ENCODE measurements at places on chromosomes 7 and 10.

GRCh38 chr10:101646364-101646763 is 48.6 kb downstream of the FBXW4 start:
- DNase-seq, result no peak

GRCh38 chr10:116408719-116409118 is 18.9 kb upstream of the PNLIPRP3 start:
- no peak for DNase-seq

GRCh38 chr10:100340948-100341847 is 5.8 kb upstream of the SCD start:
- DNase-seq, result no peak

DNA sequence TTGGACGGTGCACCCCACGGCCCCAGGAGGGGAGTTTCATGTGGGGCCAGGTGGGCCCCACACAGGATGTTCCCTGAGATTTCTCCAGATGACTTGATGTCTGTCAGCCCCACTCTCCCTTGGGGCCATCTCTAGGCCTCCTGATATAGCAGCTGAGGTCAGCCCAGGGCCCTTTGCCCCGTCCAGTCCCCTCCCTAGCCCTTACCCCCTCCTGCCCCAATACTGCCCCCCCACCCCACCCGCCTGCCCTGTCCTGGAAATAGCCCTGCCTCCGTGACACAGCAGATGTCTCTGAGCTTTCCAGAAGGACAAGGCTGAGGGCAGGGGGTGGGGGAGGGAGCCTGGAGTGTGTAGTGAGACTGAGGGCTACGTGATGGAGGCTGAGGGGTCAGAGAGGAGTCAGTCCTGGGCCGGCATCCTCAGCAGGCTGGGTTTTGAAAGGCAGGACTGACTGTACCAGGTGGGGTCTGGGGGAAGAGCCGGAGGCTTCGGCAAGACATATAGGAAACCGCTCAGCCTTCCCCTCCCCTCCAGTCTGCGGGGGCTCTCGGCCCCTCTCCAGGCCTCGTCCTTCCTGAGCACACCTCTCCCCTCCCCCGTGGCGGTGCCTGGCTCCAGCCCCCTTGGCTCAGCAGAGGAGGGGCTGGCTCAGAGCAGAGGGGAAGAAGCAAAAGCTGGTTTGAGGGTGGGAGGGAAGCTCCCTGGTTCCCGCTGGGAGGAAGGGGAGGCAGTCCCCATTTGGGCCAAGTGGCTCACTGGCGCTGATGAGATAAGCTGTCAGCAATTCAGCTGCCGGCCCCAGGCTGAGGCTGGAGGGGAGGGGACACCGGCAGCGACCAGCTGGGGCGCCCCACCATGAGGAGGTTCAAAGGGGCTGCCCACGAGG is 2.0 kb downstream of the FLNC start:
- DNase-seq, result no peak

DNA sequence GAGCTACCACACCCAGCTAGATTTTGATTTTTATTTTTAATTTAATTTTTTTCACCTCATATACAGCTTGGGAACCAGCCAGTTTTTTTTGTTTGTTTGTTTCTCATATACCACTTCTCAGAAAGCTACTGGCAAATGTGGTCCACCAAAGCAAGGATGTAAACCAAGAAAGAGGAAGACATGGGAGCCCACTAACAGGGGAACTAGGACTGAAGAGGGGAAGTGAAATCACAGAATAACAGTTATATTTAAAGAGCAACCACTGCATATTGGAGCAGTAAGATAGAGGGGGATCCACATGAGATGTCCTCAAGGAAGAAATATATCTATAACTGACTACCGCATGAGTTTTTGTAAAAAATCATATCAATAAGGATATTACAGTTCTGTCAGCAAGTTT is 10.5 kb downstream of the CPVL start:
- no peak for DNase-seq

DNA sequence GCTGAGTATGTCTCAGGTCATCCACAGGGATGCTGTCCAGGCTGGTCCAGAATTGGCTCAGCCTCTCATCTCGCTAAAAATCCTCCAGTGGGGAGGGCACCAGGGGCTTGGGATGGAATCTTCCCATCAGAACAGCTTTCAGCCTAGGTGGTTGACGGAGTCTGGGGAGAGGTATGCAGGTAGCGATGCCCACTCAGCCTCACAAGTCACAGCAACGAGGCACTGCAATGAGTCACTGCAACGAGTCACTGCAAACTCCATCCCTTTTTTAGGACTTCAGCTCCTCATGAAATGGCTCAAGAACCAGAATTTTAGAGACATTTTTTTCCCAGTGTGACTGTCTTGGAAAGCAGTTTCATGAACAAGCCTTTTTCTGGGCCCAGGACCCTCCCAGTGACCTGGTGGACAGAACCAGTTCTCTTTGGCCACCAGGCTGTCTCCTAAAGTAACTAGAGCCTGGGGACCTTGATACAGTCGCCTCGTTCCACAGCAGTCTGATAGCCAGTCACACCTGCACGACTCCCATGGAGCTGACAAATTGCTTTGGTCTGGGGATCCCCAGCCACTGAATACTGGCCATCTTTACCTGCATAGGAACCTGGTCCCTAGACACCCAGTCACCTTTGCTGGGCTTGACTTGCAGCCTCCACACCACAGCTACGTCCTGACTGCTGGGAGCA is 41.3 kb upstream of the PPP2R2D start:
- DNase-seq, result no peak

DNA sequence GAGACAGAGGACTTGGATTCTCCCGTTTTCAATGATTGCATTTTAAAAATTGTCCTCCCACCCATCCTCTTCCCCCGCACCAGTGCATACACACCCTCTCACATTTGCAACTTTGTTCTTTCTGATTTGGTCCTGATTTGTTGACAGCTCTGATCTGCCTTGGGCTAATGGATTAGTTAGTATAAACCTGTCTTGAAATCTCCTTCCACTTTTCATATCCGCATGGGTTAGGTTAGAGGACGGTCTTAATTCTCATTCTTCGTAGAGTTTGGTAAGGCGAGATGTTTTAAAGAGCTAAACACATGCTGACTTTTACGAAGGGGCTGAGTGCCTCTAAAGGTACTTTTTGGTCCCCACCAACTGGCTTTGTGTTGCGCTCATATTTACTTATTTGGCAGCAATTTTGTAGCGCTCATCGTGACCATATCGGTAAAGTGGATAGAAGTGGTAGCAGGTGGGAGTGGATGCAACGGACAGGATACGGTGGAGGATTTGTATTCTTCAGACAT is 1.1 kb downstream of the AHR start:
- DNase-seq, result no peak

GRCh38 chr7:117630501-117630900 is 150.7 kb downstream of the CFTR start:
- DNase-seq, result no peak

- DNase-seq, result no peak
Observed at GRCh38 chr7:73544678-73545077, 12.8 kb downstream of the BCL7B start.

DNA sequence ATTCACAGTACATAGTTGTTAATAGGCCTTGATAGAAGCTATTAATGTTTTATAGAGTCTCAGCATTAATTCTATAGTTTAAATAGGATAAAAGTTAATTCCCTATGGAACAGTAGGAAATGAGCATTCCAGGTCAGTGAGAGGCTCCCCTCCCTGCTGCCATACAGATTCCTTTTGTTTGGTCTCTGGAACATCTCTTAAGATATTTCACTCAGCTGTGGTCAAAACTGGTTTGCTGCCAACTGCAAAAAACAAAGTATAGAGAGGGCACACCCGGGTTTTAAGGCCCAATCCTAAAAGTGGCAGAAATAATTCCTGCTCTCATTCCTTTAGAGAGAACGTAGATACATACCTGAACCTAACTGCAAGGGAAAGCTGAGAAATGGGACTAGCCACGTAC is 51.3 kb downstream of the MDFIC start:
- no peak for DNase-seq

GRCh38 chr10:121851786-121852185 is 76.0 kb downstream of the ATE1 start:
- no peak for DNase-seq

DNA sequence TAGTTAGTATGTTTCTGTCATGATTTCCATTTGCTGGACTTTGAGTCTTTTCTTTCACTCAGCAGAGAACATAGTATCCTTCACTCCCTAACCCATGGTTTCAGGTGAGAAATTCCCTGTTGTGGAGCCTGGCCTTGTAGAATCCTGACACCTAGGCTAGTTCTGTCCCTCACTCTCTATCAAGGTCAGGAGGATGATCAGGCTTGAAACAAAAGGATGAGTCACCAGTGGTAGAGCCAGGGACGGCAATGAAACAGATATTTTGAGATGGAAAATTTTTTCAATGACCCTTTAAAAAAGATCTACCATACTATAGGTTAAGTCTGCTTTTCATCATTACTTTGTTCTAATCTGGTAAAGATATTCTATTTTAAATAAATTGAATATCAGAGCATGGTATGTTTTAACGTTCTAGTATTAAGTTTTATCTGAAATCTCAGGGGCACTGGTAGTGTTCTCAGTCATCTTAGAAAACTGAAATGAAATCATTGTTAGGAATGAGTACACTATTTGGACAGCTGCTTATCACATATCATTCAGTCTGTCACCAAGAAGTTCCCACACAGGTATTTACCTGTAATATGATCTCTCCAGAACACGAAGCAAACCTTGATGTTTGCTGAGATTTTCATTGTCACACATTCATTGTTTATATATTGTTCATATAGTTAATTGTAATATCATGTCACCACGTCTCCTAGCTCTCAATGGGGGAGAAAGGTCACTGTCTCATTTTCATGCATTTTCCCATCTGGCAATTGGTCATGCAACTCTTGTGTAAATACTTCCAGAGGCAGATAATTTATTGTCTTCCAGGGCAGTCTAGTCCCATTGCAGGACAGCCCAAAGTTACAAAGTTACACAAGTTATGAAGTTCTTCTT is 299.9 kb upstream of the LRRTM3 start:
- DNase-seq, result no peak

- no peak for DNase-seq
Observed at GRCh38 chr10:24848195-24848594, 104.2 kb downstream of the PRTFDC1 start.

GRCh38 chr10:70576803-70577517 is 25.6 kb downstream of the PRF1 start:
- DNase-seq, result no peak

- DNase-seq, result no peak
Observed at GRCh38 chr7:48180981-48181380, 9.7 kb downstream of the ABCA13 start.

- DNase-seq, result no peak
Observed at GRCh38 chr10:49426490-49427360, 30.8 kb upstream of the DRGX start.

DNA sequence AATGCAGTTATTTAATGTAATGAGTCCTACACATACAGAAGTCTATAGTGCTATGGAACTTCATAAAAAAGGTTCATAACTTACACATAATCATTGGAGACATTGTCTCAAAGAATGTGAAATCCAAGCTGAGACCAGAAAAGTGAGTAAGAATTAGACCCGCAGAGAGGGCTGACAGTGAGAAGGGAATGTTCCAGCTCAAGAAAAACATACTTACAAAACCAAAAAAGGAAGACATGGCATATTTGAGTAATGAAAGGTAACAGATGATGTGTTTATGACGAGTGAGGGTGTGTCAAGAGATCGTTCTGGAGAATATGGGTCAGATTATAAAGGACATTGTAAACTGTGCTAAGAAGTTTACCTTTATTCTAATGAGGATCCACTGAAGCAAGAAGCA is 566.5 kb downstream of the ATRNL1 start:
- DNase-seq, result no peak

GRCh38 chr10:109245821-109246220 is 677.5 kb downstream of the XPNPEP1 start:
- DNase-seq, result no peak

- DNase-seq, result no peak
Observed at GRCh38 chr7:151299940-151300645, 41.5 kb upstream of the NUB1 start.

DNA sequence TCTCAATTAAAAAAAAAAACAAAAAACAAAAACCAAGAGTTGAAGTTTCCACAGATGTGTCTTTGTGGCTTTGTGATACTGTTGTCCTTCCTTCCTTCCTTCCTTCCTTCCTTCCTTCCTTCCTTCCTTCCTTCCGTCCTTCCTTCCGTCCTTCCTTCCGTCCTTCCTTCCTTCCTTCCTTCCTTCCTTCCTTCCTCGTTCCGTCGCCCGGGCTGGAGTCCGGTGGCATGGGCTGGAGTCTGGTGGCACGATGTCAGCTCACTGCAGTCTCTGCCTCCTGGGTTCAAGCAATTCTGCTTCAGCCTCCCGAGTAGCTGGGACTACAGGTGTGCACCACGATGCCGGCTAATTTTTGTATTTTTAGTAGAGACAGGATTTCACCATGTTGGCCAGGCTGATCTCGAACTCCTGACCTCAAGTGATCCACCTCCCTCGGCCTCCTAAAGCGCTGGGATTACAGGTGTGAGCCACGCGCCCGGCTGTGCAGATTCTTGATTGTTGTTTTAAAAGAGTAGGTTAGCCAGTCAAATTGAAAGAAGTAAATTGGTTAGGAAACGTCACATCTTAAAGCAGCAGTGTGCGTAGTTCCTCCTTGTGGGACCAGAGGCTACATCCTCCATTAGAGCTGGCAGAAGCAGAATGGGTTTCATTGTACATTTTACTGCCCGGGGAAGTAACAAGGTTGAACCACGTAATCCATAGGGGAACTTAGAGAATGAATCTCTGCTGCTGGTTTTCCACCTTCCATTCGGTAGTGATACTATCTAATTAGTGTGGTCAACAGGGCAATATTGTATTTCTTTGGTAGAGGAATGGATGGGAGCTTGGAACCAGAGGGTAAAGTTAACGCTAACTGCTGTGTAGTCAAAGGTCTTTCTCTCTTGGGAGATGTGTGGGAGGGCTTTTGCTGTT is 20.6 kb downstream of the DNAJB6 start:
- no peak for DNase-seq

DNA sequence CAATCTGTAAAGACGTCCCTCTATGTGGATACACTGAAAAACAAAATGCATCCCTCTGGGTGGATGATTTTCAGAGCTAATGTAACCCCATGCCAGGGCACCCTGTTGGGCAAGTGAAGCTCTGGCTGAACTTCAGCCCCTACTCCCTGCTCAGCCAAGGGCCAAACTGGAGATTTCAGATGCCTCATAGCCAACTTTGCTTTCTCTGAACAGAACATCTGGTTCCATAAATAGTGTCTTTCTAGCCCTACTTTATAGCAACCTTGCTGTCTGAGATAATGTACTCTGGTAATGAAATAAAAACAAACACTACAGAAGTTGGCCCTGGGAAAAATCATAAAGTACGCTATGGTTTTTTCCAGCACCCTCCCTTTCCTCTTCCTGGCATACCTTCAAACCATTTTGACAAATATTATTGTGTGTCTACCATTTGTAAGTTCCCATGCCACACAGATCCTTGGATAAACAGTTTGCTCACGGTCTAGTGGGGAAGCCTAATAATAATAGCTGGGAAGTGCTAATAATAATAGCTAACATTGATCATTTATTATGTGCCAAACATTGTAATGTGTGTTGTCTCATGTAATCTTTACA is 3.4 kb downstream of the ENTPD1 start:
- no peak for DNase-seq

DNA sequence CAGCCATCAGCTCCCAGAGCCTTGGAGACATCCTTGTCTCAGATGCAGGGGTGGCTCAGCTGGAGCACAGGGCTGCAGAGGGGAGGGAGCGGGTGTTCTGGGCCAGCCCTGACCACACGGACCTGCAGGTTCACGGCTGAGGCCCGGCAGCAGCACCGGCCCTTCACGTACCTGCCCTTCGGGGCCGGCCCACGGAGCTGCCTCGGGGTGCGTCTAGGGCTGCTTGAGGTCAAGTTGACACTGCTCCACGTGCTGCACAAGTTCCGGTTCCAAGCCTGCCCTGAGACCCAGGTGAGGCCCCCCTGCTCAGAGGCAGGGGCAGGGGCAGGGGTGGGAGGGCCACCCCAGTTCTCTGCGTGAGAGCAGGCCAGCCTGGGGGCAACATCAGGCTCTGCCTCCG is 45.2 kb downstream of the PARP12 start:
- no peak for DNase-seq

Measured in stimulated activated effector memory CD8-positive, alpha-beta T cell treated with anti-CD3 and anti-CD28 coated beads, Interleukin-12 subunit alpha, Interleukin-12 subunit beta, amount 100 ng/mL, for 72 hours (primary cell).